RPMI8226 (cell line): ENCODE measurements at places on chromosomes 5 and 9.

DNA sequence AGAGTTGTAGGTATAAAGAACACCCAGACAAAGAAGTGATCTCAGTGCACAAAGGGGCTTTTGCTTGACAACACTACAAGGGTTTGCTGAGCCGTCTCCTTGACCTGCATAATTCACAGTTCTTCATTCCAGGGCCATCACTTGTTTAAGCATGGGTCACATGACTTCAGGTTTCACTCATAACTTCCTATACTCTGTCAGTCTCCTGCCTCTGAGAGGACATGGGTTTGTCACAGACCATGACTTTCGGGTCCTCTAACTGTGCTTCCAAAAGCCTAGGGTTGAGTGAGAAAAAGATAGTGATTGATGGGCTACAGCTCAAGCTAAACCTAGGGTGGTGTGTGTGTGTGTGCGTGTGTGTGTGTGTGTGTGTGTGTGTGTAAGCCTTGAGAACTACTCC is 166.4 kb downstream of the CDH6 start:
- DNase-seq = no peak

DNA sequence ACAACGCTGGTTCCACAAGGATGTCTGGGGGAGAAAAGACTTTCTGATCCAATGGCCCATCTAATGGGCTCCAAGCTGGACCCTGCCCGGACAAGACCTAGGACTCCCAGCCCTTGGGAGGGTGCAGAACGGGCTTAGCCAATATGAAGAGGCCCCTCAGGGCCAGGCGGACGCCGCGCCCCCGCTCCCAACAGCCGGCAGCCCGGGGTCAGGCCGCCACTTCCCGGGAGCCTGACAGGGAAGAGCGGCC is 493 bp downstream of the P4HA2 start:
- DNase-seq = no peak

- peak; percentile 46 for DNase-seq
Measured at GRCh38 chr5:107670087-107670931, 428 bp downstream of the EFNA5 start.

- no peak for DNase-seq
Measured at GRCh38 chr5:157821822-157822622, 36.9 kb downstream of the CLINT1 start.

- DNase-seq = peak; percentile 14
Measured at GRCh38 chr5:134523543-134524271, 1.8 kb upstream of the JADE2 start.

GRCh38 chr5:163976696-163977095 is 471.3 kb downstream of the MAT2B start:
- DNase-seq = no peak
